ENCODE measurements at places on chromosomes 4 and X.

GRCh38 chr4:3701271-3701734, 64.9 kb upstream of the ADRA2C start:
- no peak for DNase-seq

- no peak for DNase-seq
Observed at GRCh38 chr4:185312699-185313098, 83.0 kb downstream of the LRP2BP start.

DNA sequence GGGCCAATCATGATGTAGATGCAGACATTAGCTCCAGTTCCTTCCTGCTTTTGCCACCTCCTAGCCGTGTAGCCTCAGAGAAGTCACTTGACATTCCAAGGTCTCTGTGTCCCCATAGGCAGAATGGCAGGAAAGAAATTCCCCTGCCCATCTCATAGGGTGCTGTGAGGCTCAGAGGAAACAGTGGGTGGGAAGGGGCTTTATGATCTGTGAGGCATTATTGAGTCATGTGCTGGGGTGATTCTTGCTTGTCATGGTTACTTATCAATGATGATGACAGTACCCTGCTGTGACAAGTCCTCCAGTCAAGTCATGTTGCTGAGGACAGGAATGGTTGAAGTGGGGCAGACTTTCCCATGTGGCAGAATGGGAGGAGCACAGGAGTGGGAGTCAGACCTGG, 63.7 kb downstream of the MSX1 start:
- no peak for DNase-seq

DNA sequence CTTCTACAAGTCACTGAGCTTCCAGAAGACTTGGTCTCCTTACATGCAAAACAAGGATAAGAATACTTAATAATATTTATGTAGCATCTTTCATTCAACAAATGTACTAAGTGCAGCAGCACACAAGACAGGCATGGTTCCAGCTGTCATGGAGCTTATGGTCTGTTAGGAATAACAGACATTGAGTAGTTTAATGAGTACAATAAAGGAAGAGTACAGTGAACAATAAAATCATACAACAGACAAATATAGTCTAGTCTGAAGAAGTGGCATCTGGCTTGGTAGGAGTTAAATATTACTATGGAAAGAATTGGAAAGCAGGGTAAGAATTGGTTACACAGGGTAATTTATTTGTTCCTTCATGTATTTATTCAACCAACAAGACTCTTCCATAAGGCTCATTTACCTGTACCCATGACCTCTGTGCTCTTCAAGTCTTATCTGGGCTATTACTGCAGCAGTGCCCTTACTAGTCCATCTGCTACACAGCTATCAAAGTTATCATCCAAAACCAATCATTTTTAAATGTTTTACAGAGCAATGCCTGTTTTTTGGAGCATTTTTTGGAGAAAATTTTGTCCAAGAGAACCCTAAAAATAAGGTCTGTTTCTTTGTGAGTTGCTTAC, 101.1 kb upstream of the RPL34 start:
- no peak for DNase-seq
